ENCODE measurements at places on chromosomes 7 and 10.

- no peak for DNase-seq
These were observed 234.6 kb downstream of the DIP2C start for GRCh38 chr10:454860-455259.

- no peak for DNase-seq
These were observed 53.4 kb upstream of the FHIP2A start for GRCh38 chr10:114767986-114768821.

GRCh38 chr10:91909117-91909677, at the start of gene FGFBP3:
Gene FGFBP3 (minus strand): TSS chr10:91909486. CDS start chr10:91908969, 517 bp downstream.
- DNase-seq = no peak

DNA sequence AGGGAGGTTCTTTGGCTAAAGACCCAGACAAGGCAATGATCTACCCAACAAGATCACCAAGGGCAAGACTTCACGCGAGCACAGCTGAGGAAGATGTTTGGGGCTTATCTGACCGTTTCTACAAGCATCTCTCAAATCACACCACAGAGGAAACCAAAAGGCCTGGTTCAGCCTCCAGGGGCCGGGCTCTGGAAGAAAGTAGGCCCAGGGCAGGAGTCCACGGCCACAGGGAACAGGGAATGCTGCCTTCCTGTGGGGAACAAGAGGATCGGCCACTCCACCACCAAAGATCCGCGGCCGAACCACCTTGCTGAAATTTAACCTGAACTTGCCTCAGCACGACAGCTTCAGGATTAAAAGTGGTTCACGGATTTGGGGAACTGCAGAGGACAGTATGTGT, 332.5 kb downstream of the PTPRN2 start:
- DNase-seq = no peak

- no peak for DNase-seq
These were observed 343.0 kb upstream of the PODXL start for GRCh38 chr7:131899271-131900030.

GRCh38 chr7:84188786-84189405, 5.7 kb downstream of the SEMA3A start:
- no peak for DNase-seq

GRCh38 chr7:30912986-30913811, 1.5 kb downstream of the AQP1 start:
- no peak for DNase-seq

- no peak for DNase-seq
These were observed 94.4 kb downstream of the GLRX3 start for GRCh38 chr10:130230611-130231010.

GRCh38 chr7:83677180-83677866, 28.4 kb upstream of the SEMA3E start:
- DNase-seq = no peak

GRCh38 chr10:102264371-102264770, 19.0 kb downstream of the GBF1 start:
- no peak for DNase-seq

- DNase-seq = no peak
These were observed 95.0 kb downstream of the FRMD4A start for GRCh38 chr10:14235566-14236195.

GRCh38 chr10:112461029-112461887, 14.2 kb downstream of the VTI1A start:
- DNase-seq = no peak

DNA sequence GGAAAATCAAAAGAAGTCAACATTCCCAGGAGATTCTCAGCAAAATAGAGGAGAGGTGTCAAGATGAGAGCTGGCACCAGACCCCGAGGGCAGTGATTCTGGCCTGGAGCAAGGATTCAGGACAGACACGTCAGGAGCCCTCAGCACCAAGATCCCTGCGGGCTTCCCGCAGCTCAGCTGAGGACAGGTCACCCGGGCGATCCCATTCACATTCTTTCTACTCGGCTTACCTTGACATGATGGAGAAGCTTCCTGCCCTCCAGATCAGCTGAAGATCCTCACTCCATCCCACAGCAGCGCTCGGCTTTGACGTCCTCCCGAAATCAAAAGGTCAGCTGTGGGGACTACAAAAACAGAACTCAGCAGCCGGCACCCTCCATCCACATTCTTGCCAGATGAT, 139.1 kb downstream of the DLG5 start:
- DNase-seq = no peak
